Activated CD4-positive, alpha-beta T cell treated with anti-CD3 and anti-CD28 coated beads, Interleukin-10, Interleukin-2, amounts not matched to agents 100 ng/mL and 50 ng/mL, durations not matched to agents 16 hours and 8 hours (primary cell): ENCODE measurements at places on chromosomes 1 and 21.

GRCh38 chr1:44531785-44532566 lies 126.9 kb downstream of the RNF220 start:
- peak; percentile 74 for DNase-seq

- no peak for DNase-seq
Measured at GRCh38 chr1:171352554-171352953, 38.6 kb downstream of the FMO4 start.

GRCh38 chr1:59767119-59767518 lies 47.6 kb upstream of the HOOK1 start:
- no peak for DNase-seq

DNA sequence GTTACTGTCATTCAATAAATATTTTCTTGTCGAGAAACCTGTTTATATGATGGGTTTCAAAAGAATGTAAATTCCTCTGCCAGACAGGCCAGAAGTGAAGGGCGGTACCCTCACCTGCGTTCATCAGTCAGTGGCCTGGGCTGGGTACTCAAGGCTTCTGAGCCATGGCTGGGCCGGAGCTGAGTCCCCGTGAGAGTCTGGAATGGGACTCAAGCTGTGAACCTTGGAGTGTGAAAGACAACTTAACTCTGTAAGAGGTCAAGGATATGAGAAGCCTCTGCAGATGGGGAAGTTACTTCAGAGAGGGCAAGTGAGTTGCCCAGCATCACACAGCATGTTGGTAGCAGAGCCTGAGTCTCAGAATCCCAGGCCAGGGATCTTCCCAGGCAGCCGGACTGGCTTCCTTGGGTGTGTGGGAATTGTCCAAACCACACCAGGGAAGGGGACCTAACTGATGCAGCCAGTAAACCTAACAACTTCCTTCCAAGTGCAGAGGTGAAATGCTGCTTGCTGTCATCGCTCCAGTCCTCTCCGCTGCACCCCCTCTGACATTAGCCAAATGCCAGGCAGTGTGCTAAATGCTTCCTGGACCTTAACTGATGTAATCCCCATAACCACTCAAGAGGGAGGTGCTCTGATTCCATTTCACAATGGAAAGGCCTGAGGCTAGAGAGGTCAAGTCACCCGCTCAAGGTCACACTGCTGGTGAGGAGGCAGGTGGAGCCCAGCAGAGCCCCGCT lies 4.8 kb downstream of the DISP3 start:
- DNase-seq, result no peak

GRCh38 chr1:225930566-225930965 lies 6.5 kb upstream of the PYCR2 start:
- DNase-seq, result no peak

DNA sequence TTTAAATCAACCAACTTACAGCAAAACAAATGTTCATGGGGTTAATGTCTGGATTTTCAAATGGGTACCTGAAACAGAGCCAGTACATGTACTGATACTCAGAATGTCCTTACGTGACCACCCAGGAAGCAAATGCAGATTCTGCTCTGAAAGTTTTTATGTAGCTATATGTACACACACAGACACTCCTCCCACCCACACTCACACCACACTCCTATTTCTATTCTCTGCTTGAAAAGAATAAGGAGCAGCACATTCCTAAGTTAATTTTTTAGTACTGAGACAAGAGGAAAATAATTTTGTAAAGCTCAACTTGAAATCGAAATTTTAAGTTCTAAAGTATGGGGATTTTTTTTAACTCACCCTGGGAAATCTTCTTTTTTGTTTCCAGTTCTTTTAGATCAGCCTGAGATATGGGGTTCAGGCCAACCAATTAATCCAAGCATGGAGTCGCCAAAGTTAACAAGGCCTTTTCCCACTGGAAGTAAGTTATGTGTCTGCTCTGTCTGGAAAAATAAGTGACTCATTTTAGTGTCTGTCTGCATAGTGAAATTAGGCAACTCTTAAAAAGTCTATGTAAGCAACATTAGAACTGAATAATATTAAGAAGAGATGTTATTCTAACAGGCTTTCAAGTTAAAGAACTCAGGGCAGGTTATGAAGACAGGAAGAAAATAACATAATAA lies 75.5 kb upstream of the DYNLT5 start:
- no peak for DNase-seq

DNA sequence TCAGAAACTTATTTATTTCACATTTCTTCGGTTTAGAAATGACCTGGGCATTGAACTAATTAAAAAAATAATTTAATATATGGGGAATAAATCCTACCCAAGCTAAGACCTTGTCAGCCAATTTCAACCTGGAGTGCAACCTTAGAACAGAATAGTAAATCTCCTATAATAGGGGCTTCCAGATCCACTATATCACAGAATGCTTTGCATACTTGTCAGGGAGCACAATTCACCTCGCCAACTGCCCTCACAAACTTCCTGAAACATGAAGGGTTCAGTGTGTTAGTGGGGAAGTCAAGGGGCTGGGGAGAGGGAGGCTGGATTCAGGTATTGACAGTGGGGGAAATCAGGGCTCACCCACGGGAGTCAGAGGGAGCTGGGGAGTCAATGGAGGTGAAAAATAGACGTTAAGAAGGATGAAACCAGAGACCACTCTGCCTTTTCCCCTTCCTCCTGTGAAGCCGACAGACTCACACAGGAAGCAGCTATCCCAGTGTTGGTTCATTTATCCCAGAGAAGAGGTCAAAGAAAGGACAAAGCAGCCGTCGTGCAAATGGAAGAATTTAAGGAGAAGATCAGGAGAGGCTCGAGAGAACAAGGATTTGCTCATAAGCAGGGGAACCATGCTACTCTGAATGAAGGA lies 453.3 kb downstream of the NUF2 start:
- DNase-seq, result no peak

GRCh38 chr1:13730291-13730690 lies 30.3 kb downstream of the PRDM2 start:
- DNase-seq, result no peak
